COLO829 (cell line): ENCODE measurements at places on chromosomes 5 and 9.

- DNase-seq: no peak
Observed at GRCh38 chr5:57853929-57854697, 371.5 kb upstream of the ACTBL2 start.

DNA sequence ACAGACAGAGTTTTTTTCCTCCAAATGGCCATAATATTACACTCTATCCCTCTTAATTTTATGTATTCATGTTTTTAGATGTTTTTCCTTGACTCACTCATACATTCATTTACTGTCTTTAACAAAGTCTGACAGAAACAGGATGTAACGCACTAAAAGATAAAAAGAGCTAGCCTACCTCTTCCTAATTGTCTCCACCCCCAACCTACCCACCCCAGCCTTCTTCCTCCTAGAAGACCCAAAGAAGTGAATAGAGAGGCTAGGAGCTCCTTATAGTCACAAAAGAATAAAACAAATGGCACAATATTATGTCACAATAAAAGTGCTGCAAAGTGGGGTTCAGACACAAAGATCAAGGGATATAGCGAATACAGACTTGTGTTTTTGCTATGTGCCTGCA is 719 bp downstream of the NOL8 start:
- DNase-seq: no peak

- DNase-seq: no peak
Observed at GRCh38 chr9:91127653-91128052, 234.1 kb downstream of the AUH start.

DNA sequence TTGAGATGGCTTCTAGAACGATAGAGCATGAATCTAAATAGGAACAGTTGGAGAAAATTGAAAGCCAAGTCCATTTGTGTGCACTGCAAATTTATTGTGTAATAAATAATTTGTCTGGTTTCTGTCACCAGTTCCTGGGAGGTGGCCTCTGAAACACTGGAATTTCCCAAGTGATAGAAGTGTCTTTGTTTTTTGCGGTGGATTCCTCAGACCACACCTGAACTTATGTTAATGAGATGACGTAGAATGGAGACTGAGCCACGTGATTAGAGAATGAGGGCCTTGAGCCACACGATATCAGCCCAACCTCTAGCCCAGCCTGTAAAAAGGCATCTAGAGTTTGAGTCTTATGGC is 105.1 kb downstream of the MSX2 start:
- DNase-seq: no peak

DNA sequence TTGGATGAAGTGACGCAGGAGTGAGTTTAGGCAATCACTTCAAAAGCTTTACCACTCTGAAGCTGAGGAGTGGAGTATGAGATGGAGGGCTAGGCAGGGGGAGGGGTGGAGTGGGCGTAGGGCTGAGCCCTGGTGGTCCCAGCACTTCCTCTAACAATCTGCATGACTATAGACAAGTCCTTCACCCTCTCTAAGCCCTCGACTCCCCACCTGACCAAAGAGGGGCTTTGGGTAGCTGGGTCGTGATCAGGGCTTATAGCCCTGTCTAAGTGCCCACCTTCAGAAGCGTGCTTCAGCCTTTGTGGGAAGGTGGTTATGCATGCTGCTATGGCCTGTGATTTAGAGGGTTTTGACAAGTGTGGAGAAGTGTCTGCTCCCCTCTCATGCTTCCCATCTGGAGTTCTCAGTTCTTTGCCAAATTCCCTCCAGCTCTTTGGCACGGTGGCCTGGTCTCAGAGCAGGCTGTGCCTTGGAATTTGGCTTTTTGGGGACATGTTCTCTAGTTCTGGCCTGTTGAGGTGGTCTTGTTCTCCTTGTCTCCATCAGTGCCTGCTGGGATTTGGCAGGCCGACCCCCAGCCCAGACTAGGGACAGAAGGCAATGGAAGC is 53.0 kb downstream of the ACTBL2 start:
- DNase-seq: no peak

GRCh38 chr5:126736141-126736540 is 40.8 kb upstream of the LMNB1 start:
- no peak for DNase-seq

GRCh38 chr5:154481584-154482381 is 3.8 kb upstream of the HAND1 start:
- DNase-seq: no peak

DNA sequence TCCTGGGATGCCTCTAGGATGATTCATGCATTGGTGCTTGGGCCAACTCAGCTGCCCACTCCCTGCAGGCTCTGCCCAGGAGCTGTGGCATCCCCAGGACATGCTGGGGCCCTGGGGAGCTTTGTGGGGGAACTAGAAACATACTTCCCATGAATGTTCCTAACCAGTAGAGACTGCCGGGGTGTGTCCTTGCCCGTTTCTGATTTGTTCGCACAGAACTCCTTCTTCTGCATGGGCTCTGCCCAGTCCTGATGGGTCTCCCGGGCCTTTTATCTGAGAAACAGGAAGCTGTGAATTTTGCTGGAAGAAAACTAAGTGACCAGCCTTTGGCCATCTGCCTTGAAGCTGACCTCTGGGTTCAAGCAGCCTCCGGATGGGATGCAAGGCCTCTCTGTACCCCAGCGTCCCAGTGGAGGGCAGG is 71.6 kb upstream of the RNU6ATAC start:
- no peak for DNase-seq

GRCh38 chr9:91740701-91741100 is 209.3 kb downstream of the ROR2 start:
- DNase-seq: peak; percentile 51

DNA sequence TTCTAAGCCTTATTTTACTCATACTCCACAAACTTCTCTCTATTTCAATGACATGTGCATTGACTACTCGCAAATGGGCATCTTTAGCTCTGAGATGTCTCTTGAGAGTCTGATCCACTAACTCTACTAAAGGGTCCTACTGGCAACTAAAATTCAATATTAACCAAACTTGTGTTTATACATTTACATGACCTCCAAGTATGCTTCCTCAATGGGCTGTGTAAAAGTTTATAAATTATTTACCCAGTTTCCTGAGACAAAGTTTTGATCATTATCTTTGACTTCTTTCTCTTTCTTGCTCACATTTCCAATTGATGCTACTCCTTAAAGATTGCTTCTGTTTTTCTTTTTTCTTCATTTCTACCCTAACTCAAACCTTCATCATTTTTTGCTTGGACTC is 510.1 kb upstream of the DAB2 start:
- no peak for DNase-seq

DNA sequence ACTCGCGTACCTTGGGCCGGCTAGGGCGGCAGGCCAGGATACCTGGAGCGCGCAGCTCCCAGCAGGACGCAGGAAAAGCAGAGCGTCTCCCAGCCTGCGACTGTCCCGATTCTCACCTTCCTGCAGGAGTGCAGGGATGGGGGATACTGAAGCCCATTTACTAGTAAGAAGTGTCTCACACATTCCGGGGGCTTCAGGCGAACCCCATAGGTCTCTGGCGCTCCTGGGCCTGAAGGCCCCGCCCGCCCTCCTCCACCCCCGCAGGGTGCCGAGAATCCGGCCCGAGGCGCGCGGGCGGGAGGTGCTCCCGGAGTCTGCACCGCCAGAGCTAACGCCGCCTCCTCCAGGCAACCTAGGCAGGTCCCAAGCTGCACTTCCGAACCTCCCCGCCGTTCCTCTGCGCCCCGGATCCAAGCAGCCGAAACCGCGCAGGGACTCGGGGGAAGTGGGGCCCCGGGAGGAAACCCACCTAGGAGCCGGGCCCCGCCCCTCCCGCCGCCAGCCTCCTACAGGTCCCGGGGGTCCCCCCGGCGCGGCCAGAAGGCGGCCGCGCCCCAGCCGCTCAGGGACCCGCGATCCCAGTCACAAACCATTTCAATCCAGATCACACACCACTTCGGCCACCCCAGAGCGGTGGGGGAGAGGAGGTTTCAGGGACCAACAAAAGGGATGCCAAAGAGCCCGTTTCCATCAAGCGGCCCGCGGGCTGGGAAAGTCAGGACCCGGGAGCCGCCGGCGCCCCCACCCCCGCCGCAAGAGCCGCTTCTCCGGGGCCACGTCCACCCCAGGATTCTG is 1.2 kb downstream of the ROR2 start:
- no peak for DNase-seq

- DNase-seq: no peak
Observed at GRCh38 chr9:24144796-24145195, 318.8 kb upstream of the ELAVL2 start.

DNA sequence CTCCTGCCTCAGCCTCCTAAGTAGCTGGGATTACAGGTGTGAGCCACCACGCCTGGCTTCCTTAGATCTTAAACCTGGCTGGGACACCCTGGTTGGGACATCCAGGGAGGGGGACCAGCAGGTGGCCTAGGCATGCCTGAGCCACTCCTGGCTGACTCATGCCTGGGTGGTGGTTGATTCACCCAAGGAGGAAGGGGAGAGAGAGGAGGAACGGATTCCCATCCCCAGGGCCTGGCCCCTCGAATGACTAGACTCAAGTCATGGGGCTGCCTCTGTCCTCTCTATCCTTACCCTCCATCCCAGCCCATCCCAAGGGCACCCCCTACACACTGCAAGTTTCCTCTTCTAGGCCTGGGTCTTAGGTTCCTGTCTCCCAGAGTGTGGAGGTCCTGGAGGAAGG is 12.7 kb downstream of the EEIG1 start:
- no peak for DNase-seq

DNA sequence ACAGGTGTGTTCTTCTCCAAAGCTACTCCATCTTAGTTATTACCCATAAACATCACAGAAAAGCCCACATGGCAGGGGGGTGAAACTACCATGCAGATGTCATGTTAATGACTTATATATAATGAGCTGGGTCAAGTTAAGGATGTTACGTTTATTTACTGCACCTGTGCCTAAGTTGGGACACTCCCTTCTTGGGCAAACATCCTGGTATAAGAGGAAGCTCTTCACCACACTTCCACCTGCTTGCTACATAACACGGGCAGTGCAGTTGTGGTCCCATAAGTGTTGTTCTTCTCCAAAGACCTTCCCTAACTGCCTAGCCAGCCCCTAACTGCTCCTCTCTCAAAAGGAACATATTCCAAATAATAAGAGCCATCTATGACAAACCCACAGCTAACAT is 9.3 kb upstream of the ZCCHC9 start:
- DNase-seq: no peak

- peak; percentile 70 for DNase-seq
Observed at GRCh38 chr9:123349691-123350480, 6.1 kb upstream of the CRB2 start.

DNA sequence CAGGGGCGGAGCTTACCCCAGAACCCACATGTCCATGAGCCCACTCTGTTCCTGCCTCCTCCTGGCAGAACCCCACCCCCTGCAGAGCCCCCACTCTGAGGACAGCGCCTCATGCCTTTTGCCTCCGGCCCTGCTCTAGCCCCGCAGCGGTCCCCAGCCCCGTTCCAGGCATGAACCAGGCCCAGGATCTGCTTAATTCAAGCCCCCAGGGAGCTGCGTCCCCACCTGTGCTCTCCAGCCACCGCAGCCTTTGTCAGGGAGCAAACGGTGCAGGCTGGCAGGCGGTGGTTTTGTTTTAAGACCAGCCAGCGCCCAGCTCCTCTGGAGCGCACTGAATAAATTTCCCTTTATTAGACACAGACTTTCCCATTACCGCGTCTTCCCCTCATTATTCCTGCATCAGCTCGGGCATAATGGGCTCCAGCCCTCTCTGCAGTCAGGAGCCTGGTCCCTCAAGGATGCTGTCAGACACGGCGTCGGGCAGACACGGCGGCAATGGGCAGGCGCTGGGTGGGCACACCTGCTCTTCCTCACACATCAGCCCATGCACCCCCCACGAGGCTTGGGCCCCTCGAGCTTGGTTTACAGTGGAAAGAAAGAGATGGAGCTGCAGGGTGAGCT is 137.6 kb downstream of the OLFM1 start:
- no peak for DNase-seq

DNA sequence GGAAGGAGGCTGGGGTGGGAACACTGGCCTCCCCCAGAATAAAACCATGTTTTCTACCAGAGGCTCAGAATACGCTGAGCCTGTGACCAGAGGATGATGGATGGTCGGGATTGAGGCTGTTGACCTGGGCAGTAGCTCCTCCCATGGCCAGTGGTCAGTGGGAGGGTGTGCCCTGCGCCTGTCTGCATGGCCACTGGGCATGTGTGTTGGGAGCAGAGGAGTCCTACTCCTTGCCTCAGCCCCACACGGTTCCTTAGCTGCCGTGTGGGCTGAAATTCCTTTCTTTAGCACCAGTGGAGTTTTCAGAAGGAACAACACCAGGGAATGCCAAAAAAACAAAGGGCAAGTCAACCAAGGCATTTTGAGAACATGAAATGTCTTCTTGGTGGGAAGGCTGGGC is 8.5 kb upstream of the RMND5B start:
- no peak for DNase-seq

- DNase-seq: no peak
Observed at GRCh38 chr5:142777099-142777498, 6.9 kb downstream of the ARHGAP26 start.

DNA sequence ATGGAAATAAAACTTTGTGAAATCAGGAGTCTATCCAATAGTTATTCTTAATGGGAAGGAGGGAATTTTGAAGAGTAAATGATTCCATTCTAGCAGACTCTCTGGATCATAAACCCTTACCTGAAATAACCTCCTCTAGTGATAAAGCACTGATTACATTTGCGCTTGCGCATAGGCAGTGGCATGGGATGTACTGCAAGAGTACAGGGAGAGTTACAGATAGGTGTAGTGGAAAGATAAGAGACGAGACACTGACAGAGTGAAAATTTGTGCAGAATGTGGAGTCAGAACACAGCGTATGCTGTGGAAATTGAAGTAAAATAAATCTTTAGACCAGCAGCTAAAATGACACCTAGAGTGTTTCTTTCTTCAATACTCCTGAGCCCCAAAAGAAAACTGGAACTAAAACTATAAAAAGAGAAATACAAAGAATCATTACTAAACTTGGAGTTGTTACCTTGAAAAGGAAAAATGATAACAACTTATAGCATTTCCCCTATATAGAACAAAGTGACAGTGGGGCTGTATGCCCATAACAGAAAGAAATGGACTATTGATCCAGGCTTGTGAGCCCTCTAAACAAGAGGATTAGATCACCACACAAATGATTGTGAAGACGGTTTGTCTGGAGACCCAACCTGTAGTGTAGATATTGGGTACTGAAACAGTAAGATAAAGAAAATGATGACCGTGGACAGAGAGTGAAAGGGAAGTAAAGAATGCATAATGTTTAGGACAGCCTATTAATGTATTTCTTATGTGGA is 1471.2 kb upstream of the NUDT12 start:
- no peak for DNase-seq

DNA sequence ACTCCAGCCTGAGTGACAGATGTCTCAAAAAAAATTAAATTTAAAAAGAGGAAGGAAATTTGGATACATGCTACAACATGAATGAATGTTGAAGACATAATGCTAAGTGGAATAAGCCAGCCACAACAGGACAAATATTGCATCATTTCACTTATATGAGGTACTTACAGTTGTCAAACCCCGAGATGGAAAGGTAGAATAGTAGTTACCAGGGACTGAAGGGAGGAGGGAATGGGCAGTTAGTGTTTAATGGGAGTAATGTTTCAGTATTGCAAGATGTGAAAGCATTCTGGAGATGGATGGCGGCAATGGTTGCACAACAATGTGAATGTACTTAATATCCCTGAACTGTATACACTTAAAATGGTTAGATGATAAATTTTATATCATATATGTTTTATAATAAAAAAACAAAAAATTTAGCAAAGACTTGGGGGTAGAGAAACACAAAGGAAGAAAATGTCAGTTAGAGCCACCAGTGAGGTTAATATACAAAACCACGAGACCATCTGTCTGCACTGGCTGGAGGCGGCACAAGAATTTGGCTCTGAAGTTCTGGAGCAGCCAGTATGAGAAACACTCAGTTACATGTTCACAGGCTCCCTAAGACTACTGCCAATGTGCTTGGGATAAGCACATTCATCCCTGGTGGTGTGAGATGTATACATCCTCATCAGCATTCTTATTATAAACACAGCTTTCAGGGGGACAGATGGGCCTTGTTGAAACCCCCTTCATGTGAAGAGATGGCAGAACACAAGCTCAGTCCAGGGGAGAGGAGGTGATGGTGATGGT is 37.0 kb upstream of the RPS23 start:
- DNase-seq: no peak
